ENCODE measurements at places on chromosomes 6 and 20. TPM values are rescaled to one million over a fixed set of nuclear protein-coding genes. Genes with fewer than 3 reads are reported as not detected.

DNA sequence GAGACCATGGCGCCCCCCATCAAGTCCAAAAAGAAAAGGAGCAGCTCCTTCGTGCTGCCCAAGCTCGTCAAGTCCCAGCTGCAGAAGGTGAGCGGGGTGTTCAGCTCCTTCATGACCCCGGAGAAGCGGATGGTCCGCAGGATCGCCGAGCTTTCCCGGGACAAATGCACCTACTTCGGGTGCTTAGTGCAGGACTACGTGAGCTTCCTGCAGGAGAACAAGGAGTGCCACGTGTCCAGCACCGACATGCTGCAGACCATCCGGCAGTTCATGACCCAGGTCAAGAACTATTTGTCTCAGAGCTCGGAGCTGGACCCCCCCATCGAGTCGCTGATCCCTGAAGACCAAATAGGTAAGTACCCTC lies 41.7 kb upstream of the NAA20 start:
- DNase-seq = no peak

DNA sequence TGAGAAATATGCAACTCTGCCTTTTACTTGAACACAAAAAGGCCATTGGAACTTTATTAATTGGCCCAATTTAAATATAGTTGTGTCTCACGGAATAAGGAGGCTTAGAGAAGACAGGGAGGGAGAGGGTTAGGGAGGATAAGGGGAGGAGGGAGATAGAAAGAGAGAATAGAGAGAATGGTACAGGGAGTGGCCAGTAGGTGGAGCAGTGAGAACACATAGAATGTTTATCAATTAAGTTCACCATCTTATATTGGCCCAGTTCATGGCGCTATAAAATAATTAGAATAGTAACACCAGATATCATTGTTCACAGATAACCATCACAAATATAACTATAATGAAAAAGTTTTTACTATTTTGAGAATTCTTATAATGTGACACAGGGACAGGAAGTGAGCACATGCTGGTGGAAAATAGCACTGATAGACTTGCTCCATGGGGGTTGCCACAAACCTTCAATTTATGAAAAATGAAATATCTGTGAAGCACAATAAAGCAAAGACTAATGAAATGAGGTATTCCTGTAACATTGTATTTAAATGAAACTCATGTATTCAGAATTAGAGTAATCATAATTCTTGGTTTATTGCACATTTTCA lies 374.1 kb upstream of the MANEA start:
- DNase-seq = no peak

DNA sequence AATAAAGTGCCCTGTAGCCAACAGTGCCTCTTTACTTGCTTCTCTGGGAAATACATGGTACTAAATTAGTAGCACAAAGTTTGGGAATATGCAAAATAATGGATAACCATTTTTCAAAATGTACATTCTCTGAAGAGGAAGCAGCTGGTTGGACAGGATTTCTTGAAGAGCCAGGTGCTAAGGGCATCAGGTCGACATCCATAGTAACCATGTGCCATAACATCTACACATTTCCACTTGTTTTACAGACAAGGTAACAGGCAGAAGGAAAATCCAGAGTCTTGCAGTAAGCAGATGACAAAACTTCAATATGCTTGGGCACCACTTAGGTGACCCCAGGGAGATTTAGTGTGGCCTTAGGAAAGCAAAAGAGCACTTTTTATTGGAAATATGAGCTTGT lies 36.5 kb upstream of the SMIM28 start:
- no peak for DNase-seq

DNA sequence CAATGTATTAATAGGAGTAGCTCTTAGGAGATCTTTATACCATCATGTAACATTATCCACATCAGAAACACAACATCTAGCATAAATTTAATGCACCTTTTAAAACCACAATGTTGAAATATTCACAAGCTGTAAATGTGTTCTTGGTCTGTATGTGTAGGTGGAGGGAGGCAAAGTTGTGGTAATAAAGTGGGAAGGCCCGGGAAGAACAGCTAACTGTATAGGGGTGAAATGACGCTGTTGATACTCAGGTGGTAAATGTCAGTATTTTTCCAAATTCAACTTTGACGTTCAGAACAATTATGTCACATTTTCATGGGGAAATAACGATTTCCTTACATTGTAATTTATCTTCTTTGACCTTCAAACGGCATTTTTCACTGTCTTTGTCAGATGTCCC lies 146.0 kb upstream of the STMND1 start:
- DNase-seq = no peak

DNA sequence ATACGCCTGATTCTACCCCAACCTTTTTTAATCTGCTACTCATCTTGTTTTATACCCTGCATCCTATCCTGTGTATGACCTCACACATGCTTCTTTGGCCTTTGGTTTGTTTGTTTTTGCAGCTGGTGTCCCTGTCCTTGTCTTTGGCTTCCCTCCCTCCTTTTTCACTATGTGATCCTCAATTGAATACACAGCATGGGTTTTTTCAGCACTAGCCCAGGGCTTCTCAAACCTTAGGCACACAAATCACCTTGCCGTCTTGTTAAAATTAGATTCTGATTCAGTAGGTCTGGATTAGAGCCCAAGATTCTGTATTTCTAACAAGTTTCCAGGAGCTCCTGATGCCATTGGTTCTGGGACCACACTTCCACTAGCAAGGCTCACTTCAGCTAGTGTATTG lies 321.5 kb upstream of the MAN1A1 start:
- no peak for DNase-seq

DNA sequence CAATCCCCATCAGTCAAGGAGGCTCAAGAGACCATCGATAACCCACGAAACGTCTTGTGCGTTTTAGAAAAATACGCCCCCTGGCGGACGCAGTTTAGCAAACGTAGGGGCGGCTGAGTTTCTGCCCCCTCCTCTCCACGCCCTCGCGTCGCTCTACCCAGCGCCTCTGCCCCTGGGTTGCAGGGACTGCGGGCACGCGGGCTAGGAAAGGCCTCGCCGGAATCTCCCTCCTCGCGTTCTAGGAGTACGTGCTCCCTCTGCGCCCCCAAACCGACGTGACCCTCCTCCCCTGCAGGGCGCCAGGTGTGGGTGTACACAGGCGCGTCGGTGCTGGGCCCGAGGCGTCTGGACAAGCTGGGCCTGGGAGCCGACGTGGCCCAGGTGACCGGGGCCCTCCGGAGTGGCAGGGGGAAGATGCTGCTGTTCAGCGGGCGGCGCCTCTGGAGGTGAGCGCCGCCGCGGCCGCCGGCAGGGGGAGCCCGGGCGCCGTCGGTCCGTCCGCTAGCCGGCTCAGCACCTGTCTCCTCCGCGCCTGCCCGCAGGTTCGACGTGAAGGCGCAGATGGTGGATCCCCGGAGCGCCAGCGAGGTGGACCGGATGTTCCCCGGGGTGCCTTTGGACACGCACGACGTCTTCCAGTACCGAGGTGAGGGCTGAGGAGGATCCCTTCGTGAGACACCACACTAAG lies 5.3 kb downstream of the MMP9 start:
- DNase-seq = no peak

- DNase-seq = no peak
Observed at GRCh38 chr6:82111114-82111513, 136.4 kb downstream of the IBTK start.

DNA sequence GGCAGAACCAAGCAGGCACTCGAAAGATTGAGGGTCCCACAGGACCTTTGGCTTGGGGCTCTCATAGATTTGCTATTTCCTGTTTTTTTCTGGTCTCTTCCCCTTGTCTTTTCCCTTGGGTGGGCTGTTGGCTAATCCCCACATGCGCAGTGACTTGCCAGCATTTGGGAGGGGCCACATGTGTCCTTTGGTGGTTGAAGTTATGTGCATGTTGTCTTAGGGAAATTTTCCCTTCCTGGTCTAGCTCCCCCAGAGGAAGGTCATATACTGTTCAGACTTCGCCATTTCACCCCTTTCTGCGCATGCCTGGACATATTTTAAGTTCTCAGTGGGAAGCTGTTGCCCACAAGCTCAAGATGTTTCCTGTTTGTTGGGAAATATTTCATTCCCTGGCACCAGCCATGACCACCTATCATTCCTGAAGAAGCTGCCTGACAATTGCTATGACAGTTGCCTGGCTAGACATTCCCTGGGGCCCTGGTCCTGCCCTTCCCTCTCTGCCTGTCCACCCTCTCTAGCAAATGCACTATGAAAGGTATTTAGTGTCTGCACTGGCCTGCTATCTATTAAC lies 156.2 kb upstream of the THBS2 start:
- DNase-seq = no peak

GRCh38 chr20:63129376-63129965 lies 86.5 kb downstream of the YTHDF1 start:
- no peak for DNase-seq

DNA sequence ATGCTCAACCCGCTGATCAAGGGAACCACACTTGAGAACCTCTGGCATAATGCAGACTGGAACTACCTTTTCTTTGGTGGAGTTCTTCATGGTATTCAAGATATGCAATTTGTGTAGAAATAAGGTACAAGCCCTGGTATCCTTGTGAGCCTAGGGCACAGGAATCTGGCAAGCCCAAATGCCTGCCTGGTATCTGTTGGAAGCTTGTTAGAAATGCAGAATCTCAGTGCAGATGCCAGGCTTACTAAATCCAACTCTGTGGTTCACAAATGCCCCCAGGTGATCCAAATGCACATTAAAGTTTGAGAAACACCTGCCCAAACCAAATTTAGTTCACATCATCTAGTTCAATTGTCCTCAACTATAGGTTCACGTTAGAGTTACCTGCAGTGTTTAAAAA lies 159.8 kb upstream of the LAMP5 start:
- no peak for DNase-seq

DNA sequence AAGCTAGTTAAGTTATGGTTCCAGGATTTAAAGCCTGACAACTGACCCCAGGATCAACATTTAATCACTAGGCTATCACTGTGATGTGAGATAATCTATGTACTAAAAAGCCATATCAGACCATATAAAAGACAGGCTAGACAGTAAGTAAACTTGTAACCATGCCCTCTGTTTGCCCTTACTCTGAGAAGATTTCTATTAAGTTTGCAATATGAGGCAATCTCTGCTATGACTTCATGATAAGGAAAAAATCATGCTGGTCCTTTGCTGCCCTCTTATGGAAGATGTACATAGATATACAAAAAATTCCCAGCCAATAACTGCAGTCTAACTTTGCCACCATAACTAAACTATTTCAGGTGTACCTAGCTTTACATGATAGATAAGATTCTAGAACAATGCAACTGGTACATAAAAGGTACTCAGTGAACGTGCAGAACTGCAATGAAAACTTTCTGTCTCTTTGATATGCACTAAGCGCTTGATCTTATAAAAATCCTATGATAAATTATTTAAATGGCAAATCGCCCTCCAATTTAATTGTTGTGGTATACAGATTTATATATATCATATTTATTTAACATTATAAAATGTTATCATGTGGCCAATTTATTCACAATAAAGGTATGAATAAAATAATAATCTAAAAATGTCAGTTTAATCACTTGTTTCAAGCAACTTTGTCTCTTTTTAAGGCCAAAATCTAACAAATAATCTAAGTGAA lies 70.5 kb downstream of the FAM217A start:
- DNase-seq = no peak

DNA sequence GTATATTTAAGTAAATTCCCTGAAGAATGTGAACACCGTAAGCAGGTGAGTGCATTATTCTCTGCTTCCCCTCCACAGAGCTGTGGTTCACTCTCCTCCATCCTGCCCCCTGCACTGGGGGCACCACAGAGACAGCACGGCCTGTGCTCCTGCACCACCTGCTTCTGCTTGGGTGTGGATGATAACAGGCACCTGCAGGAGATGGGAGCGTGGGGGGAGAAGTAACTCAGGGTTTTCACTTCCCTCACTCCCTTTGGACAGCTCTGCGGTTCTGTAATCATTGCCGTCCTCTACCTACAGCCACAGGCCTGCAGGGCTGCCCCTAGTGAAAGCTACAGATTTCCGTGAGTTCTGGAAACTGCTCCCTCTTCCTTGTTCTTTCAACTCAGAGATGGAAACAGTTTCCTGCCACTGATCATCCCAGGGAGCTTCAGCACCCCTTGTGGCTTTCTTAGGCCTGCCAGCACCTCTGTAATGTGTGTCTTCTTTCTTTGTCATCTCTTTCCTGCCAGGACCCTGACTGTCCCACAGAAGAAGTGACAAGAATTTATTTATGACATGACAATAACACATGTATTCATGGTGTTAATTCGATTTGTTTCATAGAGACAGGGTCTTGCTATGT lies 21.3 kb upstream of the MICB start:
- DNase-seq = no peak

GRCh38 chr20:1263853-1264252 lies 2.2 kb upstream of the SNPH start:
- DNase-seq = no peak

DNA sequence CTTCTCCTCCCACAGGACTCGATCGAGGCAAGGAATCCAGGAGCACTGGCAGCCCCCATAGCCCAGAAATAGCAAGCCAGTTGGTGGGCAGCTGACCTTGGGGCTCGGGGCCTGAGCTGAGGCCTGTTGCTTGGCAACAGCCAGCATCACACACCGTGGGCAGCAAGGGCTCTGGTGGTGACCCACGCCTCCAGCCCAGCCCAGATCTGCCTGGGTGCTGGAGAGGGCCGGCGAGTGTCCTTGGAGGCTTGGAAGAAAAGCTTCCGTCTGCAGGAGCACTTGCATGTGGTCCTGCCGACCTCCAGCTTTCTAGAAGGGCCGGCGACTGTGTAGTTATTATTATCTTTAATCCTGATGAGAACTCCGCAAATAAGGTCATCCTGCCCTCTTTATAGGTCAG lies 67.3 kb downstream of the STK35 start:
- no peak for DNase-seq

DNA sequence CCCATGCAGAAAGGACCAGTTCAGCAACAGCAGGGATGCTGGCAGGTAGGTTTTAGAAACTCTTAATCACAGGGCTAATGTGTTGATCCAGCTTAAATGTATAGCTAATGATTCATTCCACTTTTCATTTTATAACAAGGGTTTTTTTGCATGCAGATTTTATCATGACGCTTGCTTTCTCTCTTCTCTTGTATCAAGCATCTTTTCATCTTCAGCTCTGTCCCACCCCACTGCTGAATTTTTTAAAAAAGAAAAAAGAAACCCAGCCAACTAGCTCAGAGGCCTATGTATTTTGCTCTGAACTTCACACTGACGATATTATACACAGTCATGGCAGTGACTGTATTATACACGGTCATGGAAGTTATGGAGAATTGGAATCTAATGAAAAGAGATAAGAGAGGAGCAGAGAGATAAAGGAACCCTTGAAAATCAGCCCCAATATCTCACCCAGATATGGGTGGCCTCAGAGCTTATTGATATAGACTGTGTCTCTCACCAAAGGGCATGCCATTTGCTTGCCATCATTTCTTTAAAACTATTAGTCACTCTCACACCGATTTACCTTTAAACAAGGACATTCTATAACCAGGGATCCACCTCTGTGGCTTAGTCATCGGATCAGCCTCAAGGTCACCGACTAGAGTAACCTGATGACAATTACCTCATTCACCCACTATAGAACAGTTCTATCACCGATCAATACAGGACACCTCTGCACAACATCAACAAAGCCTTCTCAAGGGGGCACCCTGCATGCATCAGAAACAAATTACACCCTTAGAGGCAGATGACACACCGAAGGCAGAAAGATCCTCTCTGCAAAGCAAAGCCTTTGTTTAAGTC lies 222.0 kb downstream of the ATXN1 start:
- no peak for DNase-seq

FLRT3 gene
- total RNA-seq = not detected

SMIM13 gene
- 8.4 TPM for total RNA-seq

TRERF1 gene
- 4.6 TPM for total RNA-seq

CRIP3 gene
- not detected for total RNA-seq

MYLK4 gene
- 2.0 TPM for total RNA-seq

KIF3B gene
- total RNA-seq = 20.7 TPM

SLC35A1 gene
- total RNA-seq = 24.0 TPM

ZBTB9 gene
- total RNA-seq = 1.1 TPM

TGM2 gene
- total RNA-seq = 755 TPM

ZNF391 gene
- total RNA-seq = 2.3 TPM

DYNLT2 gene
- 3.0 TPM for total RNA-seq

MUC21 gene
- not detected for total RNA-seq
